ENCODE measurements at places on chromosomes 12 and 14.

GRCh38 chr14:34926552-34926951 is 51.4 kb upstream of the BAZ1A start:
- DNase-seq, result no peak

GRCh38 chr12:119885549-119885948 is 8.4 kb upstream of the CIT start:
- DNase-seq, result no peak

GRCh38 chr12:85580562-85581168 is 255.5 kb downstream of the RASSF9 start:
- no peak for DNase-seq

DNA sequence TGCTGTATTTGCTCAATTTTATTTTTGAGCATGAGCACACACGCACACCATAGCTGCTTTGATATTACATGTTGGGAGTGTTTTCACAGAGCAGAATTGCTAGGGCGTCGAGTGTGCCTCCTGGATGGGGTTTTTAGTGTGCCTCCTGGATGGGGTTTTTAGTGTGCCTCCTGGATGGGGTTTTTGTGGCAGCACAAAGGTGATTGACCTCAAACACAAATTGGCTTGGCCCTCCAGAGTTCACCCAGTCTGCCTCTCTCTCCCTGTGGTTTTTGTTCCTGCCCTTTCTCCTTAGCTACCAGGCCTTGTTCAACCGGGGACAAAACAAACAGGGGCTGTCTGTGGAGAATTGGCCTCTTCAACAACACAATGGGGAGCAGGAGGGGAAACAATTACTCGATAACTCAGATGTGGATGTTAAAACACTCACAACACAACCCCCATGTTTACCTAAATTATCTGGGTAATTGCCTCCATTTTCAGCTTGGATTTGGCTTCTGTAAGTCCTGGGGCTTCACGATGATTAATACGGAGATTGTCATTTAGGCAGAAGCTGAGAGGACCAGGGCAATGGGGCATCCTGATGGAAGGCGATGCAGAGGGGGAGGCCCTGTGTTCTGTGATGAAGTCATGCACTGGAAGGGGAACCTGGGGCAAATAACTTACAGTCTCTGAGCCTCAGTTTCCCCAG is 26.9 kb downstream of the TBX3 start:
- DNase-seq, result no peak

GRCh38 chr12:38886931-38887330 is 18.5 kb downstream of the CPNE8 start:
- DNase-seq, result no peak

DNA sequence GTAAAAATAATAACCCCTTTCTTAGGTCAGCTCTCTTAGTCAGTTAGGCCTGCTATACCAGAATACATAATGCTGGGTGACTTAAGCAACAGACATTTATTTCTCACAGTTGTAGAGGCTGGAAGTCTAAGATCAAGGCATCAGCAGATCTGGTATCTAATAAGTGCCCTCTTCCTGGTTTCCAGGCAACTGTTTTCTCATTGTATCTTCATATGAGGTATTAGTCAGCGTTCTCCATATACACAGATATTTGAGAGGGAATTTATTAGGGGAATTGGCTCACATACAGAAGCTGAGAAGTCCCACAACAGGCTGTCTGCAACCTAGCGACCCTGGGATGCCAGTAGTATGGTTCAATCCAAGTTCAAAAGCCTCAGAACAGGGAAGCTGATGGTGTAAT is 896.0 kb downstream of the GALC start:
- DNase-seq, result no peak

GRCh38 chr12:123107926-123108681 is 42.8 kb downstream of the PITPNM2 start:
- no peak for DNase-seq

DNA sequence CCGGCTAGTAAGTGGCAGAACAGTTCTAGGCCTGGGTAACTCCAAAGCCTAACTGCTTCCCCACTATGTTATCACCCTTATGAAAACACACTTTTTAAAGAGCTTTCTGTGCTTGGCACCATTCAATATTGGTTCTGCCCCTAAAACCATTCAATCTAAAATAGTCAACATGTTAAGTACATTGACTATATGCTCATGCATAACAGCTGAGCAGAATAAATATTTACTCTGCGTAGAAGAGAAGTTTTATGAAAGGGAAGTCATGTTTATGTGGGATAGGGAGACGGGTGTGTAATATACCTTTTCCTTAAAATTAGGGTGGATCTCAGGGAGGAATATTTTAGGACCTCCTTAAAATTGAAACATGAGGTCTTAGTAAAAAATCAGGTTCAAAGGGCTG is 80.5 kb downstream of the SAMD4A start:
- no peak for DNase-seq

GRCh38 chr14:75456997-75457335 is 29.1 kb downstream of the JDP2 start:
- no peak for DNase-seq

DNA sequence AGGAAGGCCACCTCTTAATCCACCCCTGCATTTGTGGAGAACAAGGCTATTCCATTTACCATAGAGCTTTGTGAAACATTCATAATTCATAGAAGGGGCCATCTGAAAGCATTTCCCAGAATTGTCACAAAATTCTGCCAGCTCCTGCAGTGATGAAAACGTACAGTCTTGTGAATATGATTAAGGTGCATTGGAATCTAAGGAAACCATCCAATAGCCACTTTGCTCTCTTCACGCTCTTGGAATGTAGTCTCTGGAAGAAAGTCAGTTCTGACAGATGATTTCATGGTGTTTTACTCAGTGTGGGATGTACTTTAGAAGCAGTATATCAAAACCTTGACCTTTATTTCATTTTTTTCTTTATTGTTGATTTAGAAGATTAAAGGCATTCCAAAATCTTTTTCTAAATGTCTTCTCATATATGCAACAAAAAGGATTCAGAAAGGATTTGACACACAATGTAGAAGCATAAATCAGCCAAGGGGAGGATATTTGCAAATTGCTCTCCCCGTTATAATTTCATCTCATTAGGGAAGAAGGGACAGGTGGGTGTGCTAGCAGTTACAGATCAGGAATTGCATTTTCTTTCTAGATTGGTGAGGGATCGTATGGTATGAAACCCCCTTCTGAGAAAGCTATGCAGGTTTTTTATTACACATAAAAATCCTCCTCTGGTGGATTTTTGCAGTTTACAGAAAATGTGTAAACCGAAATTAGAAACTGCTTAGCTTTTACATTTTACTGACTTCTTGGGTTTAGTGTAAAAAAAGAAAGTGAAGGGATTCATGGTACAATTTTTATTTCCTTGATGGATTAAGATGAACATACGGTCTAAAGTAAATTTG is 390.2 kb downstream of the LRIG3 start:
- no peak for DNase-seq

DNA sequence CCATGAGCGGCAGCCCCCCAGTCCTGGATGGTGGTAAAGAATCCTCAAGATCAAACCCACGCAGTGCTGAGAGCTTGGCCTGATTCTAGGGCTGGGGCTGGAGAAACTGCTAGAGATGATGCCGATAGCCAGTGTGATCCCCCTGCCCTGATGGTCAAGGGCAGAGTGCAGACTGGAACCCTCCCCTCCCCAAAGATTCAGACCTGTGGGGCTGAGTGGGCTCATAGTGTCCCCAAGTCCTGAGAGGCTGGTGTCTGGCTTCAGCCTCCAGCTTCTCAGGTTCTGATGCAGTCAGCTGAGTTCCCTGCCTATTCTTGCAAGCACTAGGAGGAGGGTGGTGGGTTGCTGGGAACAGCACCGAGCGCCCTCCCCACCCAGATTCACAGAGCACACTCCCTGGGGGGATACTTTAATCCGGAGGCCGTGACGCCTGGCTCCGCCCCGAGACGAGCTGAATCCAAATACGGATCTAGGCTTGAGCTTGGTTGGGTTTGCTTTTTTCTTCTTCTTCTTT is 11.9 kb downstream of the RHOF start:
- no peak for DNase-seq

All from left forelimb (tissue), 1 donor.